ENCODE measurements at places on chromosomes 3 and 15.

DNA sequence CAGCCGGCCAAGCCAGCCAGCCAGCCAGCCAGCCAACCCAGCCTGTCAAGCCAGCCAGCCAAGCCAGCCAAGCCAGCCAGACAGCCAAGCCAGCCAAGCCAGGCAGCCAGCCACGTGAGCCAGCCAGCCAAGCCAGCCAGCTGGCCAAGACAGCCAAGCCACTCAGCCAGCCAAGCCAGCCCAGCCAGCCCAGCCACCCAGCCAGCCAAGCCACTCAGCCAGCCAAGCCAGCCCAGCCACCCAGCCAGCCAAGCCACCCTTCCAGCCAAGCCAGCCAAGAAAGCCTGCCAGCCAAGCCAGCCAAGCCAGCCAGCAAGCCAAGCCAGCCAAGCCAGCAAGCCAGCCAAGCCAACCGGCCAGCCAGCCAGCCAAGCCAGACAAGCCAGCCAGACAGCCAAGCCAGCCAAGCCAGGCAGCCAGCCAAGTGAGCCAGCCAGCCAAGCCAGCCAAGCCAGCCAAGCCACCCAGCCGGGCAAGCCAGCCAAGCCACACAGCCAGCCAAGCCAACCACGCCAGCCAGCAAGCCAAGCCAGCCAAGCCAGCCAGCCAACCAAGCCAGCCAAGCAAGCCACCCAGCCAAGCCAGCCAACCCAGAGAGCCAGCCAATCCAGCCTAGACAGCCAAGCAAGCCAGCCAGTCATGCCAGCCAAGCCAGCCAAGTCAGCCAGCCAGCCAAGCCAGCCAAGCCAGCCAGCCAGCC is 199.5 kb downstream of the GOLGA6L6 start:
- peak; percentile 70 for DNase-seq

- peak; percentile 73 for DNase-seq
Measured at GRCh38 chr3:187777331-187777941, 32.2 kb upstream of the BCL6 start.

DNA sequence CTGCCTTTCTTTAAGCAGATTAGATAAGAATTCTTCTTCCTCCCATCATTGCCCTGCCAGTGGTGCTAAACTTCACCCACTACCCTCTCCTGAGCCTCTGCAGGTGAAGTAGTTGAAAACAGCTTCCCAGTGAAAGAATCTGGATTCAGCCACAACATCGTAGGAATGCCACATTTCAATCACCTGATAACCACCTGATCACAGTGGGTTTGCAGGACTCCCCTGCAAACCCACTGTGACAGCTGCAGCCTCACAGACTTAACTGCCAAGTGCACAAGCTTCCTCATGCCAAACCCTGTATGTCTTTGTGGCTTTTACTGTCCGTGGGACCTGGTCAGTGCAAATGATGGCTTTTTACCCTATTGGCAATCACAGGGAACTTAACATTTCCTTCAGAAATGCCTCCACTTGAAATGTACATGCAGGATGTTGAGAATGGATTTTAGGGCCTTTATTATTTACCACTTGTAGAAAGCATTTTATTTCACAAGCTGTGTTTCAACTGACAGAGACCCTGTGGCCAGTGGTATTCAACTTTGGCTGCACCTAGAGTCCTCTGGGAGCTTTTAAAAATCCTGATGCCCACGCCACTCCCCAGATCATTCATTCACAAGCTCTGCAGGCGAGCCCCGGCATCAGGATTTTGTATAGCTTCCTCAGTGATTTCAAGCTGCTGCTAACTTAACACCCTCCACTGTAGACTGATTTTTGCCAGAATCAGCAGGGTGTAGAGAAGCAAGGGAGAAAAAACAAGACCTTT is 49.1 kb downstream of the OXNAD1 start:
- peak; percentile 56 for DNase-seq

DNA sequence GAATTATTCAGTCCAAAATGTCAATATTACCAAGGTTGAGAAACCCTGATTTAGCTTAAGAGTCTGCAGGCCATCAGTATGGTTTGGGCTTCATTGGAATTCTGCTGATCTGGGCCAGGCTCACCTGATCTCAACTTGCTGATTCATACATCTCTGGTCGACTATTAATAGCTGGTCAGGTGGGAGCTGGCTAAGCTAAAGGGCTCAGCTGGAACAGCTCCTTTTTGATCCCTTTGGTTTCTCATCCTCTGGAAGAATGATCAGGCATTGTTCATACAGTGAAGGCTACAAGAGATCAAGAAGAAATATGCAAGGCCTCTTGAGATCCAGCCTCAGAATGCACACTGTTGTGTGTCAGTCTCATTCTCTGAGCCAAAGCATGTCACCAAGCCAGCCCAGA is 123.3 kb upstream of the MME start:
- DNase-seq = no peak

DNA sequence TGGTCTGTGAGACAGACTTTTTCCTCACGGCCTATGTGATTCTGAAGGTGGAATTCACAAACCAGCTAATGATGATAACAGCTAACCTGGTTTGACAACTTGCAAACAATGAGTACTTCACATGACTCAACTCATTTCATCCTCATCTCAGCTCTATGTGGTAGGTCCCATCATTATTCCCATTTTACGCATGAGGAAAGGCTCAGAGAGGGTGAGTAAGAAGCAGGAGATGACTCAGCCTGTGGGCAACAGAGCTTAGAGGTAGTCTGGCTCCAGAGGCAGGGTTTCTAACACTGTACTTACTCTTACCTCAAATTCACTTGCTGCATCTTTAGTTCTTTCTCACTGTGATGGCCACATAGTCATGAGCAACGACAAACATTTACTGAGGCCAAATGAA is 25.8 kb upstream of the PSMD6 start:
- no peak for DNase-seq

- no peak for DNase-seq
Measured at GRCh38 chr15:72676838-72677237, 9.1 kb downstream of the HIGD2B start.

DNA sequence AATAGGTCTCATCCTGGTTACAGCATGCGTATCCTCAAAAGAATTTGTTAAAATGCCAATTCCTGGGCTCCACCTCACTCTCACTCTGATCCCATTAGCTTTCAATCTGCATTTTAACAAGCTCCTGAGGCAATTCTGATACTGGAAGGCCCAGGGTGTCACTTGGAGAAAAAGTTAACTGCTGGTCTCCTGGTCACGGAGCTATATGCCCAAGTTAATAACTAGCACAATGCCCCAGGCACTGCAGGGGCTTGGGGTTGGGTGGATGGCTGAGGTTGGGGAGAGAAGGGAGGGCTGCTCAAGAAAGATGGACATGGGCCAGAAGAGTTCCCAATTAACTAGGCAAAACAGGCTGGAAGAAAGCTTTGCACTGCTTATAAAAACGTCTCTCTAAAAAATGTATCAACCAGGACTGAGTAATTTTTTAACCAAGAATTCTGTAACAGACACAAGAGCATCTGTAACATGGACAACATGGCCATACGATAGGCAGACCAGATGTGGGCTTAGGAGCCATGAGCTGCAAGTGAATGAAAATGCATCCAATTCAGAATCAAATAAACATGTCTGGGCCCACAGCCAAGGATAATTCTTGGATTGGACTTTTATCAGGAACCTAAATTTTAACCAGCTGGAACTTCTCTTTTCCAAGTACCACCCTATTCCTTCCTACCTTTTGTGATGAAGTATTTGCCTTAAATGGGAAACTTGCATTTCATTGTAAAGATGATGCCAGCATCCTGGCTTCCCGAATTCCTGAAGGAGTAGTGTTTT is 4.2 kb downstream of the IL17RD start:
- DNase-seq = no peak

GRCh38 chr15:36755341-36756000 is 176.0 kb downstream of the CDIN1 start:
- DNase-seq = no peak

DNA sequence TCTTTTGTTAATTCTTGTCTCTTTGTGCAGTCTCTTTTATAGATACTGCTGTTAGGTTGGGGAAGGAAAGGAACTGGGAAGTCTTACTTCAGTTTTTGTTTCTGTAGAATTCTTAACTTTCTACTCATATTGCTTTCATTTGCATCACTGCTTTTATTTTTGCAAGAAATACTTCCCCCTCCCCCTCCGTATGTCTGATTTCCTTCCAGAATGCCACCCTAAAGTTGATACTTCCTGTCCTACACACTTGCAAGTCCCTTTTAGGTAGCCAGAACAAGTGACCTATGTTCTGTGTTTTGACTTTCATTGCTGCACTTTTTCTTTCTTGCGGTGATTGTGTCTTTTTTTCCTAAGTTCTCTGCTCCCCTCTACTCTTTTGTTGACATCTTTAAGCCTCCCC is 477.4 kb downstream of the RSL24D1 start:
- no peak for DNase-seq
